ENCODE measurements at places on chromosomes 4 and X. TPM values are rescaled to one million over a fixed set of nuclear protein-coding genes. Genes with fewer than 3 reads are reported as not detected.

Gene GRIA3
- total RNA-seq: not detected

Gene GAGE1
- 40.0 TPM for total RNA-seq

Gene PPP2R3B
- total RNA-seq: 13.8 TPM

Gene SEPSECS
- 7.6 TPM for total RNA-seq

Gene MMRN1
- total RNA-seq: not detected

Gene MAGED4
- 2.8 TPM for total RNA-seq

Gene IL1RAPL1
- 1.9 TPM for total RNA-seq

Gene TFE3
- 52.6 TPM for total RNA-seq

Gene CFP
- 0.67 TPM for total RNA-seq

Gene PABPC1L2B
- total RNA-seq: not detected

Gene MED14
- total RNA-seq: 13.3 TPM

Gene KCTD8
- 0.23 TPM for total RNA-seq

Gene SYP
- 0.23 TPM for total RNA-seq

Gene SERTM2
- total RNA-seq: 0.20 TPM

Gene NOX1
- total RNA-seq: 0.18 TPM

Gene TBX22
- not detected for total RNA-seq

Gene ZNF41
- total RNA-seq: 8.4 TPM

Gene SSX2
- total RNA-seq: not detected

Gene KLB
- total RNA-seq: not detected

Gene CT55
- 71.1 TPM for total RNA-seq

Gene SCFD2
- 28.0 TPM for total RNA-seq

Gene ASB9
- total RNA-seq: 12.2 TPM

Gene ATXN3L
- total RNA-seq: not detected

Gene NXF2B
- 0.76 TPM for total RNA-seq
